ENCODE measurements at places on chromosomes 6 and 20.
A peak's percentile ranks its signal among the peaks of the same experiment; 100 is the strongest.

DNA sequence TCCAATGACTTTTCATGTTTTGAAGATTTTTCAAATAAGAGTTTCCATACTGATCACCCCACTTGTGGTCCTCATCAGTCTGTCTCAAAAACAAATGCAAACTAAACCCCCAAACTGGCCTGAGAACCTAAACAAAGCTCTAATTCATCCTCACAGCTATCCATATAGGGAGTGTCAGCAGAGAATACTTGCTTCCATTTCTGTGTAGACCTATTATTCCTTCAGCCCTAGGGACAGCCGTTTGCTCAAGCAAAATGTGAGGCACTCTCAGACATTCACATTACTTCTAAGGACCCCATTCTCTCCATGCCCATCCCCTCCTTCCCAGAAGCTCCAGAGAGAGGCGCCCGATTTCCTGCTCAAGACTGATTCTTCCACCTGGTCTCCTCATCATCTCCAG lies 24.6 kb downstream of the DNAAF9 start:
- no peak for DNase-seq

- DNase-seq = peak; percentile 49
Measured at GRCh38 chr6:155126727-155127439, 131.8 kb downstream of the TIAM2 start.

DNA sequence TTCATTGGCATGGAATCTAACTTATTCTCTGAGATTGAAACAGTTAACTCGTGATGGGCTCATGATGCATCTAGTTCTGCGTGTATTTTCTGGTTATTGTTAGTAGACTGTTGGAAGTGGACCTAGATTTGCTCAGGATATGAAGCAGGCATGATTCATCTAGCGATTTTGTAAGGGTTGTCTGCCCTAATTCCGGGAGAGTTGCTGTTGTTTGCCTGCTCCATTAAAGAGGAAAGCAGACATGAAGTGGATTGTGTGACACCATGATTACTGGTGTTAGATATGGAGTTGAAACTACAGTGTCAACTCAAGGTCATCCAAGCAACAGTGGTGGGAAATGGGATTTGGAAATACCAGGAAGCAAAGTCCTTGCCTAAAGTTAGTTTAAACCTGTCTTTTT lies 41.0 kb downstream of the SOX4 start:
- DNase-seq = no peak

- no peak for DNase-seq
Measured at GRCh38 chr6:135906542-135906941, 55.0 kb downstream of the PDE7B start.

DNA sequence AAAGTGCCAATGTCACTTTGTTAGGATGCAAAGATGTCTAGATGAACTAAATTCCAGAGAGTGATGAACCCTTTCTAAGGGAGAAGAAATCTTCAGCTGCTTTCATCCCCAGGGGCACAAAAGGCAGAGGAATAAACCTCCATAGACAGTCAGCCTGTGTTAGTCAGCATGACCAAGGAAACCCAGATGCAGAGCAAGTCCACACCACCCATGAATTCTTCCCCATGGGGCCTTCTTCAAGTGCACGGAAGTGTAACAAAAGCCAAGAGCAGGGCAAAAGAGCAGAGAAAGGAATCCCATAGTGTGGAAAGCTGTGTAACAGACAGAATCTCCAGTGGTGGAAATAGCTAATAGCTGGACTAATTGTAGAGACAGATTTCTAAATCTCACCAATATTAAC lies 50.0 kb downstream of the DCDC2 start:
- DNase-seq = no peak

GRCh38 chr6:44668976-44669934 lies 281.7 kb downstream of the CDC5L start:
- DNase-seq = no peak

GRCh38 chr6:128358244-128358776 lies 162.1 kb downstream of the PTPRK start:
- no peak for DNase-seq
